Mesothelial cell of epicardium (in vitro differentiated cells): ENCODE measurements at places on chromosomes 6 and 20.

- H3K36me3 ChIP-seq = no peaks in the 10 kb centered on the region
- no peak overlapping the region for H3K4me3 ChIP-seq
- H3K27me3 ChIP-seq = no peaks in the 10 kb centered on the region
- peaks cover 19% of the 10 kb centered on the region for H3K4me1 ChIP-seq
These were observed 41.7 kb downstream of the SYNE1 start for GRCh38 chr6:152595499-152595898.

DNA sequence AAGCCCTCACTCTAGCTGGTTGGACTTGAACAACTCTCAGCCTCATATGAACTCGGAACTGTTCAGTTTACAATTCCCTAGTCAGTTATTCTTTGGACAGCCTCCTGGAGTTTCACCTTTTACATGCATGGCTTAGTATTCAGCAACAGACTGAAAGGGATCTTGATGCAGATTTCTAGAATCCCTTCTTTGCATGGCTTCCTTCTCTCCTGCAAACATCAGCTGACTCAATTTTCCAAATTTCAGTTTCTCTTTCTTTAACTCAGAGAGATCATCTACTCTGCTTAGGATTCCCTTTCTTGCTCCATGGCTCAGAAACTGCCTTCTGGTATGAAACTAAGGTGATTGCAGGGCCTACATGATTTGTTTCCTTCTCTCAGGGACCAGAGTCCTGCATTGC lies 99.6 kb downstream of the CEP57L1 start:
- H3K27ac ChIP-seq = no peak overlapping the region
- peaks cover 2% of the 10 kb centered on the region for H3K27me3 ChIP-seq
- DNase-seq = no peak

GRCh38 chr20:52616629-52617028 lies 355.5 kb upstream of the TSHZ2 start:
- peaks cover 85% of the 10 kb centered on the region for H3K27me3 ChIP-seq
- no peak for DNase-seq
- H3K4me3 ChIP-seq = no peak overlapping the region
- peaks cover 7% of the 10 kb centered on the region for H3K4me1 ChIP-seq

DNA sequence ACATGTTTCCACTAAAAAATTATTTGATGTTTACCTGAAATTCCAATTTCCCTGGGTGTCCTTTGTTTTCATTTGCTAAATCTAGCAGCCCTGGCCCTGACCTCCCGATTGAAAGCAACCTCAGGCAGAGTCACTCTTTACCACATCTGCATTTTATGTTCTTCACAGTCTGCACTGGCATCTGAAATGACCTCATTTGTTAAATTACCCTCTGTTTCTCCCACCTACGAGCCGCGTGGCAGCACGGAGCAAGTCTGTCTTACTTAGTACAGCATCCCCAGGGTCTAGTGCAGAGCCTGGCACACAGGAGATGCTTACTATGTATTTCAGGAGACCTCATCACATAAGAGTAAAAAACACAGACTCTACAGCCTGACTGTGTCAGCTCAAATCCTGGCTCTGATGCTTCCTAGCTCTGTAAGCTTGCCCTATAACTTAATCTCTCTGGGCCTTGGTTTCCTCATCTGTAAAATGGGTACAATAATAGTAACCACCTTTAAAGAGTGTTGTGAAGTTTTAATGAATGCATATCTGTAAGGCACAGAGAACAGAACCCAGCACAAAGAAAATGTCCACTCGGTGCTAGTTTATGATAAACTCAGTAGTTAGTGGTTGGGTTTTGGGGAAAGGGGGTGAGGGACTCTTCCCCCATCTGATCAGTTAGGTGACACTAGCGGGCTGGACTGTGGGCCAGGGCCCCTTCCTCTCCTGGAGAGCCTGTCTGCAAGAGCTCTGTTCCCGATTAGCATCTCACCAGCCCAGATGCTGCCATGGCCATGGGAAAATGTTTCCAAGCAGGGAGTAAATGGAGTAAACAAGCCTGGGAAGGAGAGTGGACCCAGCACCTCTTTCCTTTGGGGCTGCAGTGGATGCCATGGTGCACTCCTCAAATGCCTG lies 88.2 kb downstream of the PREX1 start:
- peaks cover 3% of the 10 kb centered on the region for H3K4me1 ChIP-seq
- DNase-seq = no peak
- H3K36me3 ChIP-seq = peaks cover 2% of the 10 kb centered on the region
- H3K4me3 ChIP-seq = no peak overlapping the region

DNA sequence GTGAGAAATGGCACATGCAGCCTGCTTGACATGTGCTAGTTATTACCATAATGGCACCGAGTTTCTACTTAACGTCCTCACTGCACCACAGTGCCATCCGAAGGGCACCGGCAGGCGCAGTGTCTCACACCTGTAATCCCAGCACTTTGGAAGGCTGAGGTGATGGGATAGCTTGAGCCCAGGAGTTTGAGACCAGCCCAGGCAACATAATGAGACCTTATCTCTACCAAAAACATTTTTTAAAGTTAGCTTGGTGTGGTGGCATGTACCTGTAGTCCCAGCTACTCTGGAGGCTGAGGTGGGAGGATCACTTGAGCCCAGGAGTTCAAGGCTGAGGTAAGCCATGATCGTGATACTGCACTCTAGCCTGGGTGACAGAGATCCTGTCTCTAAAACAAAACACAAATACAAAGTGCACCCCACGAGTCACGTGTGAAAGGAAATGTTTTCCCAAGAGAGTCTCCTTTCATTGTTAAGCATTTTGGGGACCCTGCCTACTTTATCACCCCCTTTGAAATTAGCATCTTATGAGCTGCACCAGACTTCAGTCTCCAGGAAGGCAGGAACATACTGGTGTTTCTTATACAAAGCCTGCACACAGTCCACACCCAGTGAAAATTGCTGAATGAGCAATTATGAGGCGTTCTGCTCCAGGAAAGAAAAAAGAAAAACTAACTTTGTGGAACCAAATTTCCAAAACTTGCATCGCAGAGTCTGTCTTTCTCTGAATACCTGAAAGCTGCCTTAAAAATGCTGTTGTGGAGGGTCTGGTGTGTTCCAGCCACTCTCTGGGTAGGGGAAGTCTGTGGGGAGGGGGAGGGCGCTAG lies 47.1 kb upstream of the FOXQ1 start:
- H3K27me3 ChIP-seq = peaks cover 35% of the 10 kb centered on the region
- DNase-seq = no peak

- no peak overlapping the region for H3K27ac ChIP-seq
- no peaks in the 10 kb centered on the region for H3K36me3 ChIP-seq
- peaks cover 7% of the 10 kb centered on the region for H3K27me3 ChIP-seq
- no peaks in the 10 kb centered on the region for H3K4me1 ChIP-seq
These were observed 6.3 kb upstream of the MMS22L start for GRCh38 chr6:97289332-97289731.

GRCh38 chr20:49680484-49680883 lies 33.2 kb downstream of the B4GALT5 start:
- H3K4me3 ChIP-seq = no peak overlapping the region
- H3K27me3 ChIP-seq = no peaks in the 10 kb centered on the region
- DNase-seq = no peak
- H3K36me3 ChIP-seq = peaks cover 1% of the 10 kb centered on the region

GRCh38 chr20:3935295-3935955 lies 46.2 kb downstream of the PANK2 start:
- no peak for DNase-seq
- H3K27me3 ChIP-seq = no peaks in the 10 kb centered on the region
- no peak overlapping the region for H3K4me3 ChIP-seq
- no peaks in the 10 kb centered on the region for H3K4me1 ChIP-seq

- no peaks in the 10 kb centered on the region for H3K4me1 ChIP-seq
- H3K27me3 ChIP-seq = peaks cover 32% of the 10 kb centered on the region
- no peak for DNase-seq
- H3K27ac ChIP-seq = no peak overlapping the region
These were observed 30.6 kb upstream of the ULBP3 start for GRCh38 chr6:150099546-150099945.

DNA sequence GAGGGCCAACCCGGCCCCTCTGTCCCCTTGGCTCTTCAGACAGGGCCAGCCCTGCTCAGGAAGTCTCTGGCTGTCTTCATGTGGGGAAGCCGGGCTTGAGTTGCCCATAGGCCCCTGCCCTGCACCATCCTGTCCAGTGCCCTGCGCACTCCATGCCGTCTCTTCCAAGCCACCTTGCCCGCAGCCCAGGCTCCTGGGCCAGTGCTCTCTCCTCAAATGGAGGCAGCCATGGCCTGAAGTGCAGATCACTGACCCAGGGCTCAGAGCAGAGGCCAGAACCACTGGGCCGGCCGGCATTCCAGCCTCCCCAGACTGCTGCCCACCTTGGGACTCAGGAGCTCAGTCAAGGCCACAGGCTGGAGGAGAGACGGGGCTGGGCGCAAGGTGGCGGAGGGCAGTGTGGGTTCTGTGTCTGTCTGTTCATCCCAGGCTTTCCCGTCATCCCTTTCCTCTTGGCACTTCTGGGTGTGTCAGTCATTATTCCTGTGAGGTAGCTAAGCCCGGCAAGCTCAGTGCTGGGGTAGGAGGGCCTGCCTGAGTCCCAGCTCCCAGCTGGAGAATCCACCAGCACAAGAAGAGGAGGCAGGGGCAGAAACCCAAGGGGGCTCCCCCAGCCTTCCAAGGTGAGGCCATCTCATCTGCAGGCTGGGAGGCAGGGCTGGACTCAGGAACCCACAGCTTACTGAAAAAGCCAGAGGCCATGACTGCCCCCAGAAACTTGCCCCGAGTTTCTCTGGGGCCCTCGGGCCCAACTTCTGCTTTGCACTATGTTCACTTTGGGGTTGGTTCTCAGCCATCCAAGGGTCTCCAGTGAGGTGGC lies 22.4 kb downstream of the SDCBP2 start:
- no peak overlapping the region for H3K4me3 ChIP-seq
- H3K27me3 ChIP-seq = no peaks in the 10 kb centered on the region
- DNase-seq = no peak
- H3K4me1 ChIP-seq = no peaks in the 10 kb centered on the region

DNA sequence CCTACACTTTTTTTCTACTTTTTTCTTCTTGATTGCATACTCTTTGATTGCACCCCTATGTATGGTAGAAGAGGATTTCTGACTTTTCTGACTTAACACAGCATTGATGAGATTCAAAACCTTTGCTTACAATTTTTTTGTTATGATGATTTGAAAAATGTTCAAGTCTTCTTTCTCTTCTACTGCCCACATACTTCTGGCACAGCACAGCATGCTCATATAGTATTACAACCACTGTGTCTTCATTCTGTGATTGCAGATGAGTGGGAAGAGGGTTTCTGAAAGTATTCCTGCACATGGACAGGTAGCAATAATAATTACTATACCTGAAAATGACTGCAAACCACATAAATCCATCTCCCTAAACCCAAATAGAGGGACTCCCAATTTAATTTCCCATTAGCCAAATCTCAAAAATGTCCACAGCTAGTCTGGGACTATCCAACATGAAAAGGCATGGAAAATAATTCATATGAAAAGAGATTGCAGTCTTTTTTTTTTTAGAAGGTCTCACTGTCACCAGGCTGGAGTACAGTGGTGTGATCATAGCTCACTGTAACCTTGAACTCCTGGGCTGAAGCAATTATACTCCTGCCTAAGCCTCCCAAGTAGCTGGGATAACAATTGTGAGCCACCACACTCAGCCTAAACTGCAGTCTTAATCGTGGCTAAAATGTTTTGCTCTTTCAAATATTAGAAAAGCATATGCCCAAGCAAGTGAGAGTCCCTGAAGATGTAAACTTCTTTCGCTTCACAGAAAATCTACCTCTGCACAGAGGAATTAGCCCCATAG lies 15.9 kb upstream of the TENT5A start:
- no peak for DNase-seq
- no peak overlapping the region for H3K27ac ChIP-seq

GRCh38 chr20:19841740-19842139 lies 83.7 kb downstream of the RIN2 start:
- no peak for DNase-seq
- H3K27me3 ChIP-seq = no peaks in the 10 kb centered on the region
- peaks cover 9% of the 10 kb centered on the region for H3K4me1 ChIP-seq

GRCh38 chr20:17958373-17959256 lies 10.0 kb downstream of the SNX5 start:
- no peak for DNase-seq
- peaks cover 60% of the 10 kb centered on the region for H3K4me1 ChIP-seq
- no peaks in the 10 kb centered on the region for H3K27me3 ChIP-seq
- H3K27ac ChIP-seq = peak overlapping the region; percentile 71

DNA sequence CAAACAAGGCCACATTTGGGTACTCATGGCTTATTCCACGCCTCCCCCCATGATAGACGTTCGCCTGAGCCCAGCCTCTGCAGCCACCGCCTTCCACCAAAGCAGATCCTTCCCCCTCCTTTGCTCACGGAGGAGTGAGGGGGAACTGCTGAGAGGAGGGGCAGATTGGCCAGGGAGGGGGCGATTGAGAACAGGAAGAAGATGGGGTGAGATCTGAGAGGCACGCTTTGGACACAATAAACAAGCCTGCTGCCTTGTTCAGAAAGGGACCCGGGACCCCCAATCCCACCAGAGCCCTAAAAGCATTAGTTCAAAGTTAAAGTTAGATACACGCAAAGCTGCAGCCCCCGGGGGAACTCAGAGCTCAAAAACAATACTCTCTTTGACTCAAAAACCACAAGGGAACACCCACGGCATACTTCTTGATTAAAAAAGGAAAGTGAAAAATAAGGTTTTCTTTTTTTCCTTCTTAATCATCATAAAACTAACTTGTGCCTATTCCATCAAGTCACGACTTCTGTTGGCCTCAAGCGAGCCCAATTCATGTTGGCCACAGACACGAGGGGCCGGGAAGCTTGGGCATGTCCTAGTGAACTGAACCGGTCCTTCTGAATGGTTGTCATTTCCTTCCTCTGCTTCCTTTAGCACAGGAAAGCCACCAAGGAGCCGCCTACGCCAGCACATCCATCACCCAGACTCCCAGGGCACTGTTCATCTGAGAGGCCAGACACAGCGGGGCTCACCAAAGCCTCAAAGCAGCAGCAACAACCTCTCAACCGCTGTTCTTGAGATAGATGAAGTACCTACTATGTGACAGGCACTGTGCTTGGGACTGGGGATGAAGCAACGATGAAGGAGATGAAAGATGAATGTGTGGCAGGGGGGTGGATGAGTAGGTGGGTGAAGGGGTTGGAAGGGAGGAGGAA lies 44.7 kb downstream of the NFATC2 start:
- H3K4me3 ChIP-seq = no peak overlapping the region
- H3K36me3 ChIP-seq = peaks cover 6% of the 10 kb centered on the region
- peaks cover 60% of the 10 kb centered on the region for H3K4me1 ChIP-seq
- H3K27ac ChIP-seq = peak overlapping the region; percentile 69

DNA sequence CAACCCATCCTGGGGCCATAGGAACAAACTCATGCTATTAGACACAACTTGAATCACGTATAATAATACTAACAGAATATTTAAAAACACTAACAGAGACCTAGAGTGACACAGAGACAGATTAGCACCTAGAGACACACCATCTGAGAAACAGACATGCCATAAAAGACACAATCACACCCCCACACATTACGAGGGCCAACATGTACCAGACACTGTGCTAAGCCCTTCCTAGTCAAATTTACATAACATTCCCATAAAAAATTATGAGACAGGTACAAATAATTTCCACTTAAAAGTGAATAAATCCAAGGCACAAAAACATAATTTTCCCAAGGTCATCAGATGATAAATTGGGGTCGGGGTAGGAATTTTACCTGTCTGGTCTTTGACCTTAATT lies 141.1 kb upstream of the PRSS16 start:
- no peaks in the 10 kb centered on the region for H3K36me3 ChIP-seq
- no peaks in the 10 kb centered on the region for H3K4me1 ChIP-seq
- no peak overlapping the region for H3K27ac ChIP-seq
- no peak overlapping the region for H3K4me3 ChIP-seq

- no peak for DNase-seq
- peak overlapping the region; percentile 23 for H3K4me3 ChIP-seq
- H3K27me3 ChIP-seq = no peaks in the 10 kb centered on the region
- H3K27ac ChIP-seq = peak overlapping the region; percentile 98
These were observed 19.7 kb upstream of the UTRN start for GRCh38 chr6:144265390-144265789.
